ENCODE measurements at places on chromosomes 6 and 20.
A peak's percentile ranks its signal among the peaks of the same experiment; 100 is the strongest.

- no peak for DNase-seq
Measured at GRCh38 chr6:35562060-35562459, 49.4 kb upstream of the TULP1 start.

- no peak for DNase-seq
Measured at GRCh38 chr6:83558975-83559374, 46.6 kb downstream of the PRSS35 start.

GRCh38 chr6:26105109-26105730 is 18.0 kb downstream of the HFE start:
- DNase-seq = no peak

GRCh38 chr6:101531538-101531937 is 138.0 kb downstream of the GRIK2 start:
- DNase-seq = no peak

- DNase-seq = no peak
Measured at GRCh38 chr20:19181552-19181951, 30.9 kb upstream of the SLC24A3 start.

- DNase-seq = peak; percentile 89
Measured at GRCh38 chr6:127515794-127516661, 3.1 kb downstream of the MTCL3 start.

All from nephron progenitor cell (in vitro differentiated cells).